ENCODE measurements at places on chromosomes 3 and 15. TPM values are rescaled to one million over a fixed set of nuclear protein-coding genes. Genes with fewer than 3 reads are reported as not detected.

DNA sequence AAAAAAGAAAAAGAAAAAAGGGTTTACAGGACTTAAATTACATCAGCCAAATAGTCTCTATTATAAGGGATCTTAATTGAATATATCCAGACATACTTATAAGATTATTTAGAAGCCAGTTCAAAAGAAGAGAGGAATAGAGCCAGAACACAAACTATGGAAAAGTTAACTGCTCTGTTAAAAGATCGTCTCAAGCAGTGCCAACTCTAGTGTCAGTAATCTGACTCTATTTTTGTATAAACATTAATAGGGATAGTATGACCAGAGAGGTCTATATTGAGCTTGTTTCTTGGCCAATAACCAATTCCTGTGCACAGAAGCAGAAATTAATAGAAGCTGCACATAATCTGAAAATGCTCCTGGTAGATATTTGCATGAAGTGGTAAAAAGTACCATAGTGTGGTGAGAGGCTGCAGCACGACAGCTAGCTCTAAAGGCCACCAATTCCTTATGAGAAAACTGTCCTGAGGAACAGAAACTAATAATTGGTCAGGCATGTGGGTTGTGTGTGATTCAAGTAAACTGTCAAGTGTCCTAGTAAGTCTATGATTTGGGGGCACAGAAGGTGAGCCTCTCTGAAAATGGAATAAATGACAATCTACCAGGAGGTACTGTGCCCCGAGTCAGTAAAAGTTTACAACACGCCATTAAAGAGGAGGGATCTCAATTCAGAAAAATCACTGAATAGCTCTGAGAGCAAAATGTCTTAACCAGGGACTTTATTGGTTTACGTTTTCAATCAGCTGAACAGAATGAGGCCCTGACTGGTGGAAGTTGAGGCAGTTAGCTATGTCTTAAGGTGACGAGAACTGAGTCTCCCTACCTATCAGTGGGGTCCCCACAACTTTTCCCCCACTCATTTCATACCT lies 51.5 kb upstream of the NANOGP8 start:
- DNase-seq: no peak

DNA sequence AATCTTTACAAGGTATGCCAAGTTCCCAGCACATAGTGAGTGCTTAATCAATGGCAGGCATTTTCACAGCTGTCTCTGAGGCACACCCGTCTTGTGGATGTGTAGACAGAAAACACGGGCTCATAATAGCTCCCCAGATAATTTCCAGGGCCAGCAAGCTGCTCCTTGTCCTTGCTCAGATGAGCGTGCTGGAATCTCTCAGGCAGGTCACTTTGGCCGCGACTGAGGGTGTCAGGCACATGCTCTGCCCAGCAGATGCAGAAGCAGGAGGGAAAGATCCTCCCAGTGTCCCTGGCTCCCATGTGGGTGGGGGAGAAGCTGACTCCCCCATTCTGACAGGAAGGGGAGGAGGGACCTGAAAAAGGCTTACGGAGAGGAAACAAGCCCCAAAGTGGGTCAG lies 35.6 kb upstream of the SLC6A1 start:
- DNase-seq: no peak

DNA sequence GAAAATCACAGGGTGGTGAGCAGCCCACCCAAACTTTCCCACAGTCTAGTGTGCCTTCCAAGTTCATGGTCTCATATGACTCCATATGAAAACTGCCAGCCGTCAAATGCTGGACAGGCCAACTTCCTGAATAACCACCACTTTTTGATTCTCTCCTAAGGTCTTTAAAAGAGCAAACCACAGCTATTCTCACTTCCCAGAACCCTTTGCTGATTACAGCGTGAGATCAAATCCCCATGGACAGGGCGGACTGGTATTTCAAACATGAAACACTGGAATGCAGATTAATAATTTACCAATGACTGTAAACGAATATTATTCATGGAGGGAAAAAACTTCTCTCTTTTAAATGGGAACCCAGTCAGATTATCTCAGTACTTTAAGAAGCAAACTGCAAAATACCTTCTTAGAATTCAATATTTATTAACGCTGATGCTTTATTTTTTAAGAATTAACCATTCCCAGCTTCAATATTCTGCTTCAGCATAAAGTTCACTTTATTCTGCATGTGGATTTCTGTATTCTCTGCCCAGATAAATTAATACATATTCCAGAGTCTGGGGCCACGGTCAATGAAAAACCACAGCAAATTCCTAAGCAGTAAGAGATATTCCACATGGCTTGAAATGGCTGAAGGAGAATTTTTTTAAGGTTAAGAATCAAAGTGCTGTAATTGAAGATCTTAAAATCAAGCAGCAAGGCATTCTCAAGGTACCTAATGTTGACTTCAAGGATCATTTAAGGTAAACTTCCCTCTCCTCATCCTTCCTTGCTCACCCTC lies 42.9 kb downstream of the MYO1E start:
- DNase-seq: peak; percentile 96

- DNase-seq: no peak
These were observed 39.6 kb downstream of the KBTBD12 start for GRCh38 chr3:127954640-127955039.

GRCh38 chr15:39828374-39828931 lies 45.8 kb upstream of the FSIP1 start:
- peak; percentile 72 for DNase-seq

DNA sequence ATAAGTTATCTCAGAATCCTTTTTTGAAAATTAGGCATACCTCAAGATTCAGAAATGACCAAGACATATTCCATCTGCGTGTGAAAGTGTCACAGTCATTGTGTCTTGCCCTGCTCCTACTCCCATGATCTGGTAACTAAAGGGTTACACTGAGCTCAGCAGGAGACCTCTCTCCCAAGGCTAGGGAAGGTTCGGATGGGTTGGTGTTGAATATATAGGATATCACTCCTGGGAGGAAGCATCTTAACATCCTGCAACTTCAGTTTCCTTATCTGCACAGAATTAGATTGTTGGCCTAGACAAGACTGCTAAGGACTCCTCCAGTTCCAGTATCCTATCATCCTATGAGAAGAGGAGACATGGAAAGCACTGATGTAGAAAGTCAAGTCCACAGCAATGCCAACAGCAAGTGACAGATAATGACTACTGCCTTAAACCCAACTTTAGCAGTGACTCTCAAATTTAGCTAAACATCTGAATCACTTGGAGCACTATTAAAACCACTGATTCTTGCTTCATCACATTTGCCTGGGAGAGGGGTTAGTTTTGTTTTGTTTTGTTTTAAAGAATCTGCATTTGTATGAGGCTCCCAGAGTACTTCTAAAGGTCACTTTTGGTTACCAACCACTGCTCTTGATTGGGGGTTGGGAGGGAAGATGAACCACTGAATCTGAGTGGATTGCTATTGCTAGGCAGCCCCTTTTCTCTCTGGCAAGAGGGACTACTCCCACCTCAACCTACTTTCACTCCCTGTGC lies 9.7 kb downstream of the ADAMTS9 start:
- DNase-seq: no peak

- no peak for DNase-seq
These were observed 17.5 kb downstream of the PLA2G4F start for GRCh38 chr15:42138968-42139386.

DNA sequence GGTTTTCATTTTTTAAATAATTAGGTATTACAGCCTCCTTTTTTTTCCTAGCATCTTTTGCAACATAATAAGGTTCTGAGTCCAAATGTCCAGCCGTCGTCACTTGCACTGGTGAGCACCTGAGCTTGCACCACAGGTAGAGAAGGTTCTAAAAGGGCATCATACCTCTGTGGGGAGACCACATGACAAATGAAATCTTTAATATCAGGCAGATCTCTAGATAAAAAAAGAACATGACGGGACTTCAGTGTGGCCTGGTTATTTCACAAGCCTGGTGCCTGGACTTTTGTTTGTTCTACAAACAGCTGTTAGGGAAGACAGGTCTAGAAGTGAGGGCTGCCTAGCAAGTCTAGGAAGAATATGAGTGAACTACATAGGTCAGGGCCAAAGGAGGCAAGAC lies 3.6 kb downstream of the ZBED2 start:
- no peak for DNase-seq

IGSF11 gene
- total RNA-seq: 0.22 TPM

HCLS1 gene
- 1.0 TPM for total RNA-seq

SLC6A20 gene
- total RNA-seq: not detected

MST1R gene
- total RNA-seq: 0.57 TPM

CLDN18 gene
- total RNA-seq: not detected
